ENCODE measurements at places on chromosomes 7 and 10.

GRCh38 chr10:11396311-11396955 is 215.0 kb downstream of the USP6NL start:
- DNase-seq: no peak

DNA sequence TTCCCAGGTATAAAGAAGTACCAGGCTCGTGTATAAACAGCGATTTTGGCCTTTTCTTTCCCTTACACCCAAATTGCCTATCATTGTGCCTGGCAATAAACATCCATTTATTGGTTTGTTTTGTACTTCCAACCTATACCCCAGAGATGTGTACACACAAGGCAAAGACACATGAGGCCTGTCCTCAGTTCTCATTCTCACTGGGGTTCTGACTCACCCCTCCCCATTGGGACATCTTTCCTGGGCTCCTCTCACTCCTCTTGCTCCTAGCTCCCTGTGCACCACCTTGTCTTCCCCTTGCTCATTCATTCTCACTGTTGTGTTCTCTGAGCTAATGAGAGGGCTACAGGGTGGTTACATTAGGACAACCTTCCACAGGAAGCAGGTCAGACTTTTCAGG is 240.7 kb downstream of the ANK3 start:
- no peak for DNase-seq

GRCh38 chr7:77426521-77427051 is 10.4 kb upstream of the GSAP start:
- DNase-seq: no peak

DNA sequence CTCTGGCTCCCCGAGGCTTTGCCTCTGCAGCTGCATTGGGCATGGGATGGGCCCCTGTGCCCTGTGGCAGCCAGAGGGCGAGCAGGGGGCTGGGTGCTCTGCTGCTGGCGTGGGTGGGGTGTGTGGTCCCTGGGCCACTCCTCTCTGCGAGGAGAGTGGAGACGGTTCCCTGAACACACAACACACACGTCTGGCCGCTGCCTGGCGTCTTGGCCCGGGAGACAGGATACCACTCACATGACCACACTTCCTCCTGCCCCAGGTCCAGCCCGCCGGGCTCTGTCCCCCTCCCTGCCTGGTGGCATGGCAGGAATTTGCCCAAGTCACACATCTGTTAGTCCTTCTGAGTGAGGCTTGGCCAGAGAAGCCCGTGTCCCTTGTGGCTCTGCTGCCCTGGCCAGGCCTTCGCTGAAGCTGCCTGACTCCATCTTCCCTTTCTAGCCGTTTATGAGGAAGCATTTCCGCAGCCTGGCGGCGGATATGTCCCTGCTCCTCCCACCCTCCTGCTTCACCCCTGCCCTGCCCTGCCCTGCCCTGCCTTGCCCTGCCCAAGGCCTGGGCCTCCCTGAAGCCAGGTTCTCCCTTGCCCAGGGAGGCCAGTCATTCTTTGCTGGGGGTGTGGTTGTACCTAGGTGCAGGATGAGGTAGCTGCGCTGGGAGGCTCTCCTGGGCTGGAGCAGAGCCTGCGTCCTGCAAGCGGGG is 3.0 kb downstream of the BRI3 start:
- DNase-seq: no peak

- DNase-seq: no peak
These were observed 155.3 kb upstream of the INHBA start for GRCh38 chr7:41858201-41858600.

DNA sequence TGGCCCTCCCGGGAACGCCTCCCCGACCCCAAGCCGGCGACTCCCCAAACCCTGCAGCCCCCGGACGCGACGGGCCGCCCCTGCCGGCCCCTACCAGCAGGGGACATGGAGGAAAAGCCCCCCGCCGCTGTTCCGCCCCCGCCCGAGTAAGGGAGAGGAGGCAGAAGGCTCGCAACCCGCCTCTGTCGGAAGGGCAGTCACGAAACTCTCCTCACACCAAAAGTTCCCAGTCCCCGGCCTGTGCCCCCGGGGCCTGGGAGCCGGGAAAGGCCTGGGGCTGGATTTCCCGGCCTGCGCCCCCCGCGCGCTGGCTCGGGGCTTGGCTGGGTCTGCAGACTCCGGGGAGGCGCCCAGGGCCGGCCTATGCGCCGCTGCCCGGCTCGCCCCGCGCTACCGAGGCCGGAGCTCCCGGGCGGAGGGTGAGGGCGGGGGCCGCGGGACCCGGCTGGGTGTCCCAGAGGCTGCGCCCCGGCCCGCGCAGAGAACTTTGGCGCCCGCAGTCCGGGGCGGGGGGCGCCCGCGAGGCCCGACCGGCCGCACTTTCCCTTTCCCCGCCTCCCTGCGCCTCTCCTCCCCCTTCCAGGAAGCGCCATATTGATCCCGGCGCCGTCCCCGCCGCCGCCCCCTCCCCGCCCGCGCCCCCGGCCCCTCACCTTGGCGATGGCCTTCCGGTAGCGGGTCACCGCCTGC is 728 bp downstream of the PARD3 start:
- DNase-seq: no peak

DNA sequence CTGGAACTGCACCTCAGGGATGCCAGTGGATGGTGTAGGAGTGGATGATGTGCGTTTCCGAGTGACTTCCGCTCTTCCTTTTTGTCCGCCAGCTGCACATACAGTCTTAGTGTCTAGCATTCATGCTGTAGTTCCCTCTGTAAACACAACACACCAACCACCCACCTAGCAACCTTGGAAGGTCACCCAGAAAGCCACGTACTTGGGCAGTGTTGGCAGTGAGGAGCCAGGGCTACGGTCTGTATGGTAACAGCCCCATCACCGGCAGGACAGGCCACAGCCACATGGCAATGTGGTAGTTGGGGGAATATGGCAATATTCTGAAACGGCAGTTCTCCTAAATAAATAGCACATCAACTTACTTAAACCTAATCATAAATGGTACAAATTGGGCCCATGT is 613.5 kb upstream of the MGMT start:
- no peak for DNase-seq

GRCh38 chr7:98223898-98224700 is 12.9 kb downstream of the BHLHA15 start:
- DNase-seq: no peak

DNA sequence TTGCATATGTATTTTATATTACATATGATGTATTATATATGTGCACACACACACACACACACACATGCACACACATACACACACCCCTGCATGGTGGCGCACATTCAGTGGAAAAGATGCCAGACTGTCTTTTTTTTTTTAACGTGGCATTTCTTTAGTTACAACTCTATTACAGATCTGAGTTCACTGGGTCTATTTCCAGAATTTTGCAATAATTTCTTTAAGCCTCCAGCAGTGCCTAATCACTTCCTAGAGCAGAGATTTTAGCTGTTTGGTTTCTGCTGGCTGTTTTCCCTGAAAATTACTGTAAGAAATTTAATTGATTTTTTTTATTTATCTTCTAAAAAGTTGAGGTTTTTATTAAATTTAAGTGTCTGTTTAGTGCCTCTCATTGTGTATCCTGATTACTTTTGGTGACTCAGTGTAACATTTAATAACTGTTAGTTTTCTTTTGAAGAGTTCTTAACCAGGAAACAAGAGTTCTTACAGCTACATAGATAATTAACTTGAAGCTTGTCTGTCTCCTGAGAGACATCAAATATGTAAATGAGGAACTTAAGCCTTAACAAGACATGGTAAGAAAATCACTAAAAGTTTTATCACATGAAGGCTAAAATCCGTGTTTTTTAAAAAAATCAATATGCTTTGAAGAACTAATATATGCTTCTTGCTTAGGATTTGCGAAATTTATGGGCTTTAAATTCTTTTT is 232.0 kb downstream of the MDFIC start:
- no peak for DNase-seq

DNA sequence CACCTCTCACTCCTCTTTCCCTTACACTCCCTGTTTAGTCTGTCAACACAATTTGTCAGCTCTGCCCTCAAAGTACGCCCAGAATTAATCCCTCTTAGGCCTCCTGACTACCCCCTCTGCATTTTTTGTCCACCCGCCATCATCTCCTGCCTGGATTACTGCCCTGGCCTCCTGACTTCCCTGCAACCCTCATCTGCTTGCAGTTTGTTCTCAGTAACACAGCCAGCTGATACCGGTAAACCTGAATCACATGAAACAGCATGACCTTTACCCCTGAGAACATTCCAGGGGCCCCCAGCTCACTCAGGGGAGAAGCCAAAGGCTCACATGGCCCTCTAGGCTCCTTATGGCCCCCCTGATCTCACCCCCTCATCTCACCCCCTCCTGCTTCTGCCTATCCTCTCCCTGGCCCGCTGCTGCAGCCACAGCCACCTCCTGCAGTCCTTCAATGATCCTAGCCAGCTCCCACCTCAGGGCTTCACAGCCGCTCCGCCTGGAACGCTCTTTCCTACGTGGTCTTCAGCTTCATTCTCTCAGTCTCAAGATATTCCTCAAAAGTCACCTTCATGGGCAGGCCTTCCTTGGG is 8.9 kb downstream of the C10orf53 start:
- DNase-seq: no peak

DNA sequence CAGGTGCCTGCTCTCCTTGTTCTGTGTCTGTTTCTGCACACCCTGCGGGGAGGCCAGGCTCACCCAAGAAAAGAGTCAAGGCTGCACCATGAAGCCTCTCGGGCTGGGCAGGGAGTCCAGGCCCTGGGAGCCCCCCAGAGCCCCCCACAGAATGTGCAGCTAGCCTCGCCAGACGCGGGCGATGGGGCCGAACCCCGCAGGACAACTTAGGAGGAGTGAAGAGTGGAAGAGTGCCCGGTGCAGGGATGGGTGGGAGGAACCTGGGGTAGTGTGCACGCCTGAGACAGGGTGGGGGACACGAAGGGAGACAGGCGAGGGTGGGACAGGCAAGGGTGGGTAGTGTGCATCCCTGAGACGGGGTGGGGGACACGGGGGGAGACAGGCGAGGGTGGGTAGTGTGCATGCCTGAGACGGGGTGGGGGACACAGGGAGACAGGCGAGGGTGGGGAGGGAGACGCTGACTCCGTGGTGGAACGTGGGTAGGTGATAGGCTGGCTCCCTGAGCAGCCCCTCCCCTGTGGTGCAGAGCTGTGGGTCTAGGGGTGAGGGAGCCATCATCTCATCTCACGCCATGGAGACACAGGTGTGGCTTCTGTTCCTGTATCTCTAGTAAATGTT is 615.4 kb downstream of the DNAJB6 start:
- no peak for DNase-seq
